ENCODE measurements at places on chromosomes 4 and X.

GRCh38 chr4:139208404-139208945, 31.5 kb upstream of the ELF2 start:
- no peak for DNase-seq

GRCh38 chrX:41142130-41142910, 57.1 kb downstream of the USP9X start:
- DNase-seq: no peak

DNA sequence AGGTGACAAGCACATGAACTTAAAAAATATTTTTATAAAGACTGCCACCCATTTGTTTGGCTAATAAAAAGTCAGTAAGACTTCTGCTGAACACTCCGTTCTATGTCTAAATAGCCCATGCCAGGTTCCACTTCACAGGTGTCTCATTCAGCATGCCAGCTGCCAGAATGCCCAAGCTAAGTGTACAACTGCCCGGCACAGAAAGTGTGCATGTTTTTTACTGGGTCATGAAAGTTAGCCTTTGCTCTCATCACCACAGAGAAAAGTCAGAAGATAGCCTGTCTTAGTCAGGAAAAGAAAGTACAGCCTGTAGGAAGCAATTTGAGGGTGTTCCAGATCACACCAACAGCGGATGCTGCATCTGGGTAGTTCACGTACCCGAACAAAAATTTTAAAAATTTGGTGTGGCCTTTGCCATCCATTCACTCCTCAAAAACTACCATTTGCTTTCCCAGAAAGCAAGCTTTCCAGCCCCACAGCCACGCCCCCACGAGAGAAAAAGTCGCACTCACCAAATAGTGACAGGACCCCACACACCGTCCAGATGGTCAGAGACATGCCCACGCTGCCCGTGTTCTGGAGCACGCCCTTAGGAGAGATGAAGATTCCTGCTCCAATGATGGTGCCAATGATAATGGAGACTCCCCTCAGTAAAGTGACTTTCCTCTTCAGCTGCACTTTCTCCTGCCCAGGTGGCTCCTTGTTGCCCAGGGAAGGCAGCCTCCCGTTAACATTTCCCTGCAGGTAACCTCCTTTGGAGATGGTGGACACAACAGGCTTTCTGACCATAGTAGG, 671 bp downstream of the SLC7A11 start:
- no peak for DNase-seq

- DNase-seq: no peak
These were observed 155.8 kb downstream of the HHIP start for GRCh38 chr4:144801731-144802130.

GRCh38 chr4:55851885-55852284, 1.6 kb upstream of the EXOC1 start:
- no peak for DNase-seq

- no peak for DNase-seq
These were observed 20.6 kb downstream of the CNKSR2 start for GRCh38 chrX:21394792-21395191.
